ENCODE measurements at places on chromosomes 1 and 21.

GRCh38 chr1:159600894-159601293 is 13.3 kb downstream of the APCS start:
- no peak for DNase-seq

- DNase-seq: no peak
Measured at GRCh38 chr1:54173681-54174080, 20.9 kb upstream of the CDCP2 start.

DNA sequence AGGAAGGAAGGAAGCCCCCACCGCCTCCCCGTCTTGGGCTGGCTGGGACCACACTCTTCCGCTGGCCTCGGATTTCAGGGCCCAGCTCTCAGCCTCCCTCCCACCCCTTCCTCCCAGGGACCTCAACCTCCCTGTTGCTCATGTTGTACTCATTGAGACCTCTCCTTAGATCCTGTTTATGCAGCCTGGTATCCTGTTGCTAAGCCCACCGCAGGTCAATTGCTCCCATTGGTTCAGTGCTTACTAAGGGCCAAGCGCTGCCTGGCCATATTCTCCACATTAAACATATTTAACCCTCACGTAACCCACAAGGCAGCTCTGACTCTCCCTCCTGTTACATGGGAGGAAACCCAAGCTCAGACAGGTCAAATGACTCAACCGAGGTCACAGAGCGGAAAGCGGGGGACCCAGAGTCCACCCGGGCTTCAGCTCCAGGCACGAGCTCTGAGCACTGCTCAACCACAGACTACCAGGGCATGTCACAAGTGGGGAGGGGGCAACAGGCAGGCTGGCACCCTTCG is 23.2 kb upstream of the H6PD start:
- DNase-seq: no peak

- DNase-seq: peak; percentile 86
Measured at GRCh38 chr21:42652527-42653230, 742 bp upstream of the PDE9A start.

DNA sequence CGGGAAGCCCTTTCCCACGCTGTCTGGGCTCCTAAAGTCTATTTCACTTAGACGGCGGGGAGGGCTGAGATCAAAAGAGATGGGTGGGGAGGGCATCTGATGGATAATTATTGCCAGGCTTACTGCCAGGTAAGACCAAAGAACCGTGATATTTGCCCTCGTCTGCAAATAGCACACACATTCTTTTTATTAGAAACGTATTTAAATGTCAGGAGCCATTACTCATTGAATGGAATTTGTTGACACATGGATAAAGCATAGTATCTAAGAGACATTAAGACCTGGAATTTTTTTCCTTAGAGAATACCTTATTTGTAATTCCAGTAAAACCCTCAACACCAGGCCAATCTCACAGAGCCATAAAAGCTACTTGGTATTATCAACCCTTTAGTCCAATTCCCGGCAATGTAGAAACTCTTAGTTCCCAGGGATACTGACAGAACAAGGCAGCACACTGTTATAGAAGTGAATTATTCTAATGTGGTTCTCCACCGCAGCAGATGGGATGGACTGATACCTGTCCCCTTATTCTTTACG is 10.6 kb downstream of the URB1 start:
- no peak for DNase-seq

All from endothelial cell (in vitro differentiated cells).